ENCODE measurements at places on chromosomes 13 and 19. TPM values are rescaled to one million over a fixed set of nuclear protein-coding genes. Genes with fewer than 3 reads are reported as not detected.
A peak's percentile ranks its signal among the peaks of the same experiment; 100 is the strongest.

- DNase-seq = no peak
Observed at GRCh38 chr13:37097076-37097475, 8.4 kb downstream of the CSNK1A1L start.

DNA sequence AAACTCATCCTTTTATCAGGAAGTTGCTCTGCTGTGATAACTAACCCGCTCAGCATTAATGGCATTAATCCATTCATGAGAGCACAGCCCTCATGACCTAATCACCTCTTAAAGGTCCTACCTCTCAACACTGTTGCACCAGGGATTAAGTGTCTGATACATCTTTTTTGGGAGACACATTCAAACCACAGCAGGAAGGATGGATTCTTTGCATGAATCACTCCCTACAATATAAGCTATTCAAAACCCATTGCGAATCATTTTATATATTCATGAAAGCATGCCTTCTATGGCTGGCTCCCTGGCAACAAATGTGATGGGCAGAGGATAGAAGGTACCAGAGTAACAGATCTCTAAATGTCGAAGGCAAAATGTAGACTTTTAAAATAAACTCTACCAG, 27.6 kb downstream of the ARL11 start:
- no peak for DNase-seq

The C2CD4C gene
- total RNA-seq = 1.1 TPM

- DNase-seq = no peak
Observed at GRCh38 chr13:47413526-47413925, 516.7 kb upstream of the HTR2A start.

DNA sequence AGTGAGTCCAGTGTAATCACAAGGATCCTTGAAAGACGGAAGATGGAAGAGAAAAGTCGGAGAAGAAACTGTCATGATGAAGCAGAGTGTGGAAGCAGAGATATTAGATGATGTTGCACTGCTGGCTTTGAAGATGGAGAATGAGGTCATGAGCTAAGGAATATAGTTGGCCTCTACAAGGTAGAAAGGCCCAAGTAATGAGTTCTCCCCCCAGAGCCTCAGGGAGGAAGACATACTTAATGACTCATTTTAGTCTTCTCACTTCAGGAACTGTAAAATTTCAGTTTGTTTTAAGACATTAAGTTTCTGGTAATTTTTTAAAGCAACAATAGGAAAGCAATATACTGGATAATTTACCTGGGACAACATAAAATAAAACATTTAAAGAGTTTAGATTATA, 1331.5 kb upstream of the PCDH20 start:
- DNase-seq = no peak

- no peak for DNase-seq
Observed at GRCh38 chr13:78476910-78477309, 126.4 kb downstream of the POU4F1 start.

DNA sequence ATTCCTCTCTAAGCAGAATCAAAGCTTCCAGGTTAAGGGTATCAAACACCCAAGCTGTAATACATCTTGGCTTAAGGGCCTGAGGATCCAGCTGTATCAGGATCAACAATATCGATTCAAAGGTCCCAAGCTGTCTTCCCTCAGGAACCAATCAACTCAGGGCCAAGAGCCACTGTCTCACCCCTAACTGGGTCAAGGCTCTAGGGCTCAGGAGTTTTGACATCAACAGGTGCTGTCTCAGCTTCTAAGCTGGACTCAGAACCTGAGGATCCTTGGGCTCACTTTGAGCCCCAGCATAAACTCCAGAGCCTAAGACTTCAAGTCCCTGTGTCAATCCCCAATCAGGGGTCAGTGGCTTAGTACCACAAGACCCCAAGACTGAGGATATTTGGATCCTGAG, 917 bp downstream of the FBXW9 start:
- DNase-seq = no peak

DNA sequence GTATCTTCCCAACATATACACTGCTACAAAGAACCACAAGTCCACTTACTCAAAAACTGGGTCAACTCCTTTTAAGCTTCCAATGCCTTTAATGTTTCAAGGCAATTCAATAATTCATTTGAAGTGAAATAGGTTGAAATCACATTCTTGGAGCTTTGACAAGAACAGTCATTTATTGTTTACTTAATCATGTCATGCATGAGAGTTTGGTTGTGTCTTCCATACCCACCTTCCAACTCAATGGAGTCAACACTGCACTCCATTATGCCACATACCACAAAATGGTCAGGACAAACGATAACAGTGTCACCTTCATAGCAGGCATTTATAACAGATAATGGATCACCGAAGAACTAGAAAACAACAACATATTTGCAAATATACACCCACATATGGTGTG, 506.3 kb downstream of the UQCRFS1 start:
- DNase-seq = no peak

DNA sequence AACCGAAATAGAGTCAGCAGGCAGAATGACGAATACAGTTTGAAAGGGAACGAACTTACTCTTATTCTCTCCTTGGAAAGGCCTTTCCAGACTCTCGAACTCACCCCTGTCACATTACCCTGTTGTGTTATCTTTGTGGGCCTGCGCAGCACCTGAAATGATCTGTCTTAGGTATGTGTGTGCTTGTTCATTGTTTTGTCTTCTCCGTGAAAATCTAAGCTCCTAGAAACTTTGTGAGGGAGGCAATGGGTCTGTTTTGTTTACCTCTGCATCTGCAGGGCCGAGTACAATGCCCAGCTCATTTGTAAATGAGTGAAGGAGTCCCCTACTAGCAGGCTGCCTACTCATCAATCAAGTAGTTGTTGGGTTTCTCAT, 19.6 kb downstream of the HMGB1 start:
- no peak for DNase-seq

DNA sequence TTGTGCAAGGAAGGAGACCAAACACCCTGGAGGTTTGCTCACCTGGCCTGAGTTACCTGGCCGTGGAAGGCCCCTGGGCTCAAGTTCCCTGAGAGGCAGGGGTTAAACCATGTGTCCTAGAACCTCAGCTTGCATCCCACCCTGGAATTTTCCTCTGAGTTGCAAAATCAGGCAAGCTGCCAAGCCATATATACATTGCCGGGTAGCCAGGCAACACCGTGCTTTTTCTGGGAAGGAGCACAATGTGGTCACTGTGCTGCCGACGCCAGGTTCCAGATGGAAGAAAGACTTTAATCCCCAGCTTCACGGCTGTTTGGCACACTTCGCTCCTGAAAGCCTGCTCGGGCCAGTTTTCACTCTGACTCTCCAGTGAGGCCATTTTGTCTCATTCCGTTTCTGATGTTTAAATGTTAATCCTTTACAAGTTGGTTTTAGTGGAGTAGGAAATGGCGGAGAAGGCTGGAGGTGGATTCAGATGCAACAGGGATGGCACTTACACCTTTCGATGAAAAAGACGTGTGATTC, 60.1 kb upstream of the PEG3 start:
- DNase-seq = no peak

- peak; percentile 89 for DNase-seq
Observed at GRCh38 chr19:35935911-35936737, at the start of gene LRFN3. Gene LRFN3, plus strand, starts transcription at chr19:35936374. Its CDS starts 3,052 bp downstream, at chr19:35939426.

The B3GNT3 gene
- 0.28 TPM for total RNA-seq

DNA sequence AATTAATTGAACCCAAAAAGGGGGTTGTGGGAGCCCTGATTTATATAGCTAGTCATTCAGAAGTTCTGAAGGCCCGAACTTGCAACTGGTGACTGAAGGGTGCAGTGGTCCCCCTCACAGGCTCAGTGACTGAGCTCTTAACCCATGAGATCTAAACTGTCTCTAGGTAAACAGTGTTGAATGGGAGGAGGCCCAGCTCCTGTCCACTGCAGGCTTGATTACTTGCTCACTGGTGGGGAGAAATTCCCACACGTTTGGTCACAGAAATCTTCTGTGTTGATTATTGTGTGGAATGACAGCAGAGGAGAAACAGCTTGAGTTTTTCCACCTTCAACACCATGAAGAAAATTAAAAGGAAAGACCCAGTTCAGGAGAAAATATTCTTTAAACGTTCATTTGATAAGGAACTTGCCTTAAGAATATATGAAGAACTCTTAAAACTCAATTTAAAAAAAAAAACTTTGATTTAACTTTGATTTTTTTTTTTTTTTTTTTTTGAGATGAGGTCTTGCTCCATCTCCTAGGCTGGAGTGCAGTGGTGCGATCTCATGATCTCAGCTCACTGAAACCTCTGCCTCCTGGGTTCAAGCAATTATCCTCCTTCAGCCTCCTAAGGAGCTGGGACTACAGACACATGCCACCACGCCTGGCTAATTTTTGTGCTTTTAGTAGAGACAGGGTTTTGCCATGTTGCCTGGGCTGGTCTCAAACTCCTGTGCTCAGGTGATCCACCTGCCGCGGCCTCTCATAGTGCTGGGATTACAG, 249.3 kb downstream of the UQCRFS1 start:
- no peak for DNase-seq

- DNase-seq = no peak
Observed at GRCh38 chr19:11221082-11221598, 18.3 kb upstream of the ANGPTL8 start.

The FOSB gene
- 33.2 TPM for total RNA-seq

DNA sequence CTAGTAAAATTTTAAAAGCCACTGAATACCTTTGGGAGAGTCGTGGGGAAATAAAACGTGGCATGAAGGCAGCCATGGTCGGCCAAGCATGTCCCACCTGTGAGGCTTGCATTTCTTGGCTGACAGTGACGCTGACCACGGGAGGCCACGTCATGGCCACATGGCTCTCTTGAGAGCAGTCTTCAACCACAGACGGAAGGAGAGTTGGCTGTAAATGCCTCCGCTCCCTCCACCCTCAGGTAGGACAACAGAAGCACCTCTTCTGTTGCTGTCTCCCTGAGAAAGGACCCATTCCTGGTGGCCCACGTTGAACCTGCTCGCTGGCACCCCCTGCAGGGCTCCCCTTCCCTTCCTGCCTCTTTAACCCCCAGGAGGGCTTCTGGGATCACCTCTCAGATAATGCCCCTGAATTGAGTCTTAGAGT, 10.6 kb upstream of the LRRC25 start:
- peak; percentile 80 for DNase-seq

The MEDAG gene
- total RNA-seq = 151 TPM

DNA sequence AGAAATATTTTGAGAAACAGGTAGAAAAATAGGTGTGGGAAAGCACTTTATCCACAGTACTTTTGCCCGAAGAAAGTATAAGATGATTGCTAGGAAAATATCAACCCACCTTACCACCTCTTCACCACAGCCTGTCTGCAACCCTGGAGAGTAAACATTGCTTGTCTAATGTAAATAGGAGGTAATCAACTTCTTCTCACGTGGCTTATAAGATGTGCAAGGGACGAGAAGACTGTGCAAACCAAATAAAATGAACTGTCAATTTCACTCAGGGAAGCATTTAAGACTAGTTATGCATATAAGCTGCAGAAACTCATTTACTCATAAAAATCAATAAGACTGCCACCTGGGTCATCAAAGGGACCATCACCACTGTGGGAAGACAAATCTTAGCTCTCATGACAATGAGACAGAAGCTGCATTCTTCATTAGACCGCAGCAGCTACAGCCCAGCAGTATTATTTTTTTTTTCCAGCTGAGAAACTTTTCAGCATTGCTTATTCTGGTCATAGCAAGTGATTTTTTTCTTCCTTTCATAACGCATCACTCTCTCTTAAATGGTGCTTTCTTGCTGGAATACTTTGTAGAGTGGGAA, 807.7 kb upstream of the GPC6 start:
- no peak for DNase-seq

GRCh38 chr13:101514100-101514499, 61.6 kb downstream of the ITGBL1 start:
- DNase-seq = no peak

GRCh38 chr13:40273253-40274025, 393.0 kb downstream of the FOXO1 start:
- no peak for DNase-seq

DNA sequence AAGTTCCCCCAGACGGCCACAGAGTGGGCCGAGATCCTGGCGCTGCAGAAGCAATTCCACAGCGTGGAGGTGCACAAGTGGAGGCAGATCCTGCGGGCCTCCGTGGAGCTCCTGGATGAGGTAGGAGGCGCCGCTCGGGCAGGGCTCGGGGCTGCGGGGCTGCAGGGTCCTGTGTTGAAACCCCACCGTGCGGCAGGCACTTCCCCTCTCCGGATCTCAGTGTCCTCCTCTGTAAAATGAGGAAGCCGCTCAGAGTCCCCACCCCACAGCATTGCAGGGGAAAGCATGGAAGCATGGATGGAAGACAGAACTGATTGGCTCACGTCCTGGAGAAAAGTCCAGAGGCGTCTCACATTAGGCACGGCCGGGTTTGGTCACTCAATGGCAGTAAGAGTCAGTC, 6.8 kb upstream of the SCN1B start:
- DNase-seq = no peak

The NLRP11 gene
- total RNA-seq = not detected

DNA sequence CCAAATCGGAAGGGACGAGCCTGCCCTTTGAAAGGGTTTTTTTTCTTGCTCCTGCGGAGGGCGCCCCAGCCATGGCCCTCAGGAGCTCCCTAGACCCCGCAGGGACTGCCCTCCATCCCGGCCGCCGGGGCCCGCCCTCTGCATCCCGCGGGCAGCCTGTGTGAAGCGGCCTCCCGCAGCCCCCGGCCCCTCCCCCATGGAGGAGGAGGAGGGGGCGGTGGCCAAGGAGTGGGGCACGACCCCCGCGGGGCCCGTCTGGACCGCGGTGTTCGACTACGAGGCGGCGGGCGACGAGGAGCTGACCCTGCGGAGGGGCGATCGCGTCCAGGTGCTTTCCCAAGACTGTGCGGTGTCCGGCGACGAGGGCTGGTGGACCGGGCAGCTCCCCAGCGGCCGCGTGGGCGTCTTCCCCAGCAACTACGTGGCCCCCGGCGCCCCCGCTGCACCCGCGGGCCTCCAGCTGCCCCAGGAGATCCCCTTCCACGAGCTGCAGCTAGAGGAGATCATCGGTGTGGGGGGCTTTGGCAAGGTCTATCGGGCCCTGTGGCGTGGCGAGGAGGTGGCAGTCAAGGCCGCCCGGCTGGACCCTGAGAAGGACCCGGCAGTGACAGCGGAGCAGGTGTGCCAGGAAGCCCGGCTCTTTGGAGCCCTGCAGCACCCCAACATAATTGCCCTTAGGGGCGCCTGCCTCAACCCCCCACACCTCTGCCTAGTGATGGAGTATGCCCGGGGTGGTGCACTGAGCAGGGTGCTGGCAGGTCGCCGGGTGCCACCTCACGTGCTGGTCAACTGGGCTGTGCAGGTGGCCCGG, 815 bp downstream of the MAP3K10 start:
- DNase-seq = no peak

- no peak for DNase-seq
Observed at GRCh38 chr13:48624858-48625257, 28.9 kb upstream of the CYSLTR2 start.

GRCh38 chr19:9671655-9672054, 3.2 kb downstream of the ZNF562 start:
- DNase-seq = no peak

Measured in posterior vena cava (tissue), 2 donors.